ENCODE measurements at places on chromosomes 12 and 14. TPM values are rescaled to one million over a fixed set of nuclear protein-coding genes. Genes with fewer than 3 reads are reported as not detected.

DNA sequence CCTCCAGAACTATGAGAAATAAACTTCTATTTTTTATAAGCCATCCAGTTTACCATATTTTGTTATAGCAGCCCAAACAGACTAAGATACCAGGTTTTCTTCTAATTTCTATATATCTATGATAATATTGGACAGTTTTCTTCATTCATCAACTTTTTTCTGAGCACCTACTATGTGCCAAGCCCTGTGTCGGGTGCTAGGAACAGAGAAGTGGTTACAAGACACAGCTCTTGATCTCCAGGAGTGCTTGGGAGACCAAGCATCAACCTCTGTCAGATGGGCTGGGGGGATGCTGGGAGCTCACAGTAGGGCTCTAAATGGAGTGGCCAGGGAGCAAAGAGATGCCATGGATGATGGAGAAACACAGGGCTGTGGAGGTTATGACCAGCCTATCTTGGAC, 2.9 kb upstream of the WSCD2 start:
- H3K4me3 ChIP-seq, result no peak overlapping the region
- peaks cover 23% of the 10 kb centered on the region for H3K27me3 ChIP-seq
- H3K4me1 ChIP-seq, result peaks cover 11% of the 10 kb centered on the region
- no peak overlapping the region for H3K27ac ChIP-seq
- no peak for DNase-seq

- no peak overlapping the region for H3K4me3 ChIP-seq
- H3K27ac ChIP-seq, result no peak overlapping the region
- H3K27me3 ChIP-seq, result no peaks in the 10 kb centered on the region
- no peak for DNase-seq
- H3K36me3 ChIP-seq, result no peaks in the 10 kb centered on the region
- no peaks in the 10 kb centered on the region for H3K4me1 ChIP-seq
Observed at GRCh38 chr14:66910311-66910840, 278.9 kb upstream of the GARIN2 start.

DNA sequence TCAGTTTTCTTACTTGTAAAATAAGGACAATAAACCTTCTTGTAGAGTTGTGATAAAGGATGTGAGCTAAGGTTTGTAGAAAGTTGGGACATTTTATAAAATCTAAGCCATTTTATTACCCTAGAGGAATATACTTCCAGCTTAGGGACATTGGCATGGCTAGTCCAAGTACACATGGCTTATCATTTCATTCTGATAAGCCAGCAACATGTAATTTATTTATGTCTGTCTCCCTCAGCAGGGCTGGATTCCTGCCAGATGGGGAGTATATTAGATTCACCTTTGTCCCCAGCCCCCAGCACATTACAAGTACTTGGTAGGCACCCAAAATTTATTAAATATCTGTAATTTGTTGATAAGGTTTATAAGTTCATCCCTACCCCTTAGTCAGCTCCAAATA, 6.3 kb upstream of the ATG14 start:
- H3K36me3 ChIP-seq, result no peaks in the 10 kb centered on the region
- H3K27me3 ChIP-seq, result peaks cover 19% of the 10 kb centered on the region
- H3K27ac ChIP-seq, result no peak overlapping the region
- DNase-seq, result no peak
- H3K4me1 ChIP-seq, result no peaks in the 10 kb centered on the region

KIF26A gene
- total RNA-seq, result not detected

GLIPR1L1 gene
- not detected for total RNA-seq

TBC1D30 gene
- 0.13 TPM for total RNA-seq

ATP5F1B gene
- total RNA-seq, result 503 TPM
